ENCODE measurements at places on chromosomes 6 and 20. TPM values are rescaled to one million over a fixed set of nuclear protein-coding genes. Genes with fewer than 3 reads are reported as not detected.

- no peak for DNase-seq
Observed at GRCh38 chr20:53162251-53162835, 190.2 kb downstream of the TSHZ2 start.

- no peak for DNase-seq
Observed at GRCh38 chr20:15447549-15447948, 1110.1 kb upstream of the FLRT3 start.

Gene RRAGD
- 31.4 TPM for total RNA-seq

Gene XKR7
- not detected for total RNA-seq
